ENCODE measurements at places on chromosomes 5 and 9.

- peak; percentile 37 for DNase-seq
Observed at GRCh38 chr9:132672413-132672690, 2.1 kb downstream of the GTF3C4 start.

DNA sequence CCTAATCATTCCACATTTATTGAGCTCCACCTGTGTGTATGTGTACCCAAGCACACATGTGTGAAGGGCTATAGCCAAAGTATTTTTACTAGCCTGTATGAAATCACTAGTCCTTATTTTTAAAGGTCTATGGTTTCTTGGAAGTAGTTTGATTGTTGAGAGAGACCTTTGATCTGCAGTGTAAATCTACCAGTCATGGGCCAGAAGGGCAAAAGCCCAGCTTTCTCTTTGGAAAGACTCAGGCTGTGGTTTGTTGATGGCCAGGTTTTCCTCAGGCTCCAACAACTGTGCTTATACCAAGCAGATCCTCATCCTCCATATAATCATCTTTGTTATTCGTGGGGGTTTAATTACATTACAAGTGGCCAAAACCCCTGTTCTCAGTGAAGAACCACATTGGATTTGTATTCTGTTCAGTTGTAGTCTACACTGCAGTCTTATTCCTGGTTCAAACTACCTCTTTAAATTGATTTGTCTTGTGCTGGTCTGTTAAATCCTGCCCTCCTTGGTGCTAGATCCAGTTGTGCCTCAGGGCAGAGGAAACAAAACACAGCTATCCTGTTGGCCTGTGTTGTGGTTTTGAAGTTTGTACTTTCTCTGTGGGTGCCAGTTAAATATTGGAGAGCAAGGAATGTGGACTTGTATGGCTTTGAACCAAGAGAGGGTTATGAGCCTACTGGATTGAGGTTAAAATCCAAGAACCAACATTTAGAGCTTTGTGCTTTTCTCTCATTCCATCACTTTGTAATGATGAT lies 13.3 kb downstream of the CDC26 start:
- no peak for DNase-seq

GRCh38 chr9:117034866-117035265 lies 347.8 kb downstream of the TRIM32 start:
- peak; percentile 41 for DNase-seq

DNA sequence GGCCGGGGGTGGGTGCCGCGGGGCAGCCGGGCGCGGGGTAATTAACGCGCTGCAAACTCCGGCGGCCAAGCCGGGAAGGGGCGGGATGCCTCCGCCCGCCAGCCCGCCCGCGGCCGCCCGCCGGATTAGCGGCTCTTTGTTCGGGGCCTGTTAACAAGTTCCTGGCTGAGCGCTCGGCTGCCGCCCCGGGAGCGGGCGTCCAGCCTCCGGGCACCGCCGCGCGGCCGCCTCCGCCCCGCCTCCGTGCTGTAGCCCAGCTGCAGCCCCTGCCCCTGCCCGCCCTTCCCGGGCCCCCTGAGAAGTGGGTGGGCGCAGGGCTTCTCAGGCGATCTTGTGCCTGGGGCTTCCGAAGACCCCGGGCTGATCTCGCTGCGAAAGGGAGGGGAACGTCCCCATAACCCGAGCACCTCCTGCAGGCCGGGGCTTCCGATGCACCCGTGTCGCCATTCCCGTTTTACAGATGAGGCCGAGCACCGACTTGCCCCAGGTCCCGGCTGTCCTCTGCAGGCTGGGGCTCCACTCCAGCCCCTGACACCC lies 7.5 kb downstream of the UNC5A start:
- peak; percentile 26 for DNase-seq

- DNase-seq: no peak
Observed at GRCh38 chr5:38234737-38235136, 23.6 kb upstream of the EGFLAM start.

DNA sequence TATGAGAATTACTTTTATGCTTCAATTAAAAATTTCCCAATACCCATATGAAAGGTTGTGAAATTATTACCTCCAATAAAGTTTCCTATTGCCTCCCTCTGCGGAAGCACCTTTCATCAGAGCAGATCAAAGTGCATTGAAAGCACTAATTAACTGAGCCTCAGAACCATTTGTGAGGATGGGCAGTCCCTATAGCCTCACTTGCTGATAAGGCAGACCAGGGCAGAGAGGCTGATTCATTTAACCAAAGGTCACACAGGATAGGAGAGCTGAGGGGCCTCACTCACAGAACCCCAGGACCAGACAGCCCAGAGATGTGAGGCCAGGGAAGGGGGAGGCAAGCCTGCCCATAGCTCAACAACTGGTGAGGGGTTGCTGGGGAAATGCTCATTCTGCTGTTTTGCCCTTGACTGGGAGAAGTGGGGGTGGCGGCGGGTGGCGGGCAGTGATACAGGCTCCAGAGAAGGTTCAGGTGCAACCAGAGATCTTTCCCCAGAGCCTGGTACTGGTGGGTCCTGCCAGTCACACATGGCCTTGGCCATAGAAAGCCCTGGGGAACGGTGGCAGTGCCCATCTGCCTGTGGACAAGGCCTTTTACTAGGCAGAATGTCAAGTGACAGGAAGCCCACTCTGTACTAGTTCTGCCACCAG lies 57.9 kb downstream of the MACROH2A1 start:
- no peak for DNase-seq

DNA sequence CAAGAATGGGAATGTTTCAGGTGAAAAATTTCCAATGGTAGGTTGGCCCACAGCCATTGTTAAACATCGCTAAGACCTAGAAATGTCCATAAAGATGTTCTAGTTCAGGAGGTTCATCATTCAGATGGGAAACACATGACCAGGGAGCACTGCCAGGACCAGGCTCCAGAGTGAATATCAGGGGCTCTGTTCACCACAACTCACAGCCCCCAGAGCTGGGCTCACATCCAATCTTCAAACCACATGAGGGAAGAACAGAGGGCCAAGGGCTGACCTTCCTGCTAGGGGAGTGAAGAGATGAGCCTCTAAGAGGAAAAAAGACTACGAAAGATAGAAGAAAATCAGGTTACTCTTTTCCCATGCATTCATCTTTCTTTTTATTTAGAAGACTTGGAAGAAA lies 205.8 kb downstream of the SEMA5A start:
- no peak for DNase-seq

GRCh38 chr9:3656224-3656623 lies 130.4 kb upstream of the RFX3 start:
- no peak for DNase-seq

GRCh38 chr9:127214421-127215267 lies 49.9 kb upstream of the GARNL3 start:
- peak; percentile 51 for DNase-seq

- no peak for DNase-seq
Observed at GRCh38 chr5:136840601-136841000, 475.3 kb upstream of the TRPC7 start.

GRCh38 chr9:135565141-135565628 lies 3.6 kb downstream of the PAEP start:
- DNase-seq: no peak

GRCh38 chr9:89839952-89840351 lies 235.1 kb downstream of the GADD45G start:
- DNase-seq: peak; percentile 26

- peak; percentile 3 for DNase-seq
Observed at GRCh38 chr9:97895695-97896332, 26.5 kb downstream of the TRMO start.

DNA sequence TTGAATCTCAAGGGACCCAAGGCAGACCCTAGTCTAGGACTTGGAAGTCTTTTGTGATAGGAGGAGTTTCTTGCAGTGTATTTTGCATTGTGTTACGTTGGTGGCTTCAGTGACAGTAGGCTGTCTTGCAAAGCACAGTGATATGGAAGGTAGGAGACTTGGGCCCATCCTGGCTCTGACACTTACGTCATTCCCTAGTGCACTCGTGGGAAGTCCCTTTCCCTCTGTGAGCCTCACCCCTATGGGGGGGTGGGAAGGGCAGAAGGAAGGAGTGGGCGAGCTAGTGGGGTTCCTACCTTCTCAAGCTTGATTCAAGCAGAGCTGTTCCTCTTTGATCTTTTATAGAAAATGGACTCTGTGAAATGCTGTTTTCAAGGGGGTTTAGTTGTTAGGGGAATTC lies 9.2 kb upstream of the TEX53 start:
- no peak for DNase-seq

DNA sequence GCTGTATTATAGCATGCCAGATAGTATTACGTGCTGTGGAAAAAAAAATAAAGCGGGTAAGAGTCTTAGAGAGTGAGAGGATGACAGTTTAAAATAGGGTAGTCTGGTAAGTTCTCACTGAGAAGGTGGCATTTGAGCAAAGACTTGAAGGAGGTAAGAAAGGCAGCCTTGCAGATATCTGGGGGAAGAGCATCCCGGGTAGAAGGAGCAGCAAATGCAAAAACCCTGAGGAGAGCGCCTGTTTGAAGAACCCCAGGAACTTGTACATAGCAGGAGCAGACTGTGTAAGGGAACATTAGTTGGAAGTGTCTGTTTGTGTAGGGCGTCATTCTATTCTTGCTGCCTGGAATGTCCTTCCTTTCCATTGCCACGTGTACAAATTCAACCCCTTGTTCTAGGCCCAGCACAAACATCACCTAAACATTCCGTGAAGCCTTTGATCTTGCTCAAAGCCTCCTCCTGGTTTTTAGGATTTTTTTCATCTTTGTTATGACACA lies 2.6 kb downstream of the AP3S1 start:
- DNase-seq: no peak

DNA sequence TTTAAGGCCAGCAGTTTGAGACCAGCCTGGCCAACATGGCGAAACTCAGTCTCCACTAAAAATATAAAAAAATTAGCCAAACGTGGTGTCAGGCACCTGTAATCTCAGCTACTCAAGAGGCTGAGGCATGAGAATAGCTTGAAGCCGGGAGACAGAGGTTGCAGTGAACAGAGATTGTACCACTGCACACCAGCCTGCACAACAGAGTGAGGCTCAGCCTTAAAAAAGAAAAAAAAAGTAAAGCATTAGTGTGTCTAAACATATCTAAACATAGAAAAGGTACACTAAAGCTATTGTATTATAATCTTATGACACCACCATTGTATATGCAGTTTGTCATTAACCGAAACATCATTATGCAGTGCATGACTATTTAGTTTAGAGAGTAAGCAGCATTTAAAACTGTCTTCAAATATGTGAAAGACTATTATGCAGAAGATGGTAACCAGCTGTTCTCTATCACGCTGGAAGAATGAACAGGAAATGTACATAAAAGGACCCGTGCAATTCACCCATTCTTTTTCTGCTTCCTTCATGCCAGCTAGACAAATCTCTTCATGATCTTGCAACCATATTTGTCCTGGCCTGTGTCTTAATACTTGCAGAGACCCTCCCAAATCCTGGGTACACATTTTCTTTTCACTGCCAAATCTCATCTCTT lies 58.6 kb downstream of the ITGA1 start:
- DNase-seq: peak; percentile 63

DNA sequence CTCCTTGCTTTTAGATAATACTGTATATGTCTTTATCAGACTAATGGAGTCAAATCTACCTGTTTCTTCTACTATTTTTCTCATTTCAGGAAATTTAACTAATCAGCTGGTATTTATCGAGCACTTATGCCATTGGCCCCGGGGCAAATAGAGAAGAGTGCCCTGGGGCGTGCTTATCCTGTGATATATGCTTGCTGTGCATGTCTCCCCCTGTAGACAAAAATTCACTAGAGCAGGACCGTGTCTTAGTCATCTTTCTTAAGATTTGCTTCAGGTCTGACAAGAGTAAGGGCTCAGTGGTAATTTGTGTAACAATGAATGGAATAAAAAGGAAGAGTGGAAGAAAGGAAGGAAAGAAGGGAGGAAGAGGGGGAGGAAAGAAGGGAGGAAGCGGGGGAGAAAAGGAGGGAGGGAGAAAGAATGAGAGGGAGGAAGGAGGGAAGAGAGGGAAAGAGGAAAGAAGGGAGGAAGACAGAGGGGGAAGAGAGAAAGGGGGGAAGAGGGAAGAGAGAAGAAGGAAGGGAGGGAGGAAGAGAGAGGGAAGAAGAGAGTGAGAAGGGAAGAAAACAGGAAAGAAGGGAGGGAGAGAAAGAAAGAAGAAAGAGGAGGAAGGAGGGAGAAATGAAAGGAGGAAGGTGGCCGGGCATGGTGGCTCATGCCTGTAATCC lies 295.7 kb upstream of the PANK3 start:
- peak; percentile 23 for DNase-seq

GRCh38 chr9:113255438-113255837 lies 19.9 kb downstream of the CDC26 start:
- no peak for DNase-seq

GRCh38 chr5:37308793-37309192 lies 59.6 kb upstream of the CPLANE1 start:
- DNase-seq: peak; percentile 24

DNA sequence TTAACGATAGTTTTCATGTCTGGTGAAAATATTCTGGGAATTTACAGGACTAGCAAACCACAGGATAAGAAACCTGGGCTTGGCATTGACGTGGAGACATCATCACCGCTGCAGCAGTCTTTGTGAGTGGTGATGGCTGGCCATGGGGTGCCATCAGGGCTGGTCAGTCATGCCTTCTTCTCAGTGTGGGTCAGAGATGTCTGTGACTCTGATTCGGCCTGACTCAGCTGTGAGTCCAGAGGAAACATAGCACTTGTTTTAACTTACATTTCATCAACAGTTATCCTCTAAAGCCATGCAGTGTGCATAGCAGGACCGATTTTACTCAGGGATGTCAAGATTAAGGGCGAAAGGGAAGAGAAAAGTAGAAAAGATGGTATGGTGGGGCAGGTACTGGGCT lies 33.2 kb upstream of the CYFIP2 start:
- no peak for DNase-seq

DNA sequence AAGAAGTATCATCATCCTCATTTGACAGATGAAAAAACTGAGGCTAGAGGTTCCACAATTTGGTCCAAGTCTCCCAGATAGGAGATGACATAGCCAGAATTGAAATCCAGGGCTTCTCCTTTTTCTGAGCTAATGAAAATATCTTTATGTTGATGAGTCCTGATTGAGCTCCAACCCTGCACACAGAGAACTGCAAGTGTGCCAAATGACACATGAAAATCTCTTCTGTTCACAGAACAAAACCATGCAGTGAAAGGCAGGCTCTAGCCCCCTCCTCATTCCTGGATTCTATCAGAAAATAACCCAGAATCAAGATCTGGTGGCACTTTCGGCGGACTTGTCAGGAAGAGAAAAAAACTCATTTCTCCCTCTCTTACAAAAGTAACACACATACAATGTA lies 124.0 kb downstream of the GLIS3 start:
- no peak for DNase-seq

DNA sequence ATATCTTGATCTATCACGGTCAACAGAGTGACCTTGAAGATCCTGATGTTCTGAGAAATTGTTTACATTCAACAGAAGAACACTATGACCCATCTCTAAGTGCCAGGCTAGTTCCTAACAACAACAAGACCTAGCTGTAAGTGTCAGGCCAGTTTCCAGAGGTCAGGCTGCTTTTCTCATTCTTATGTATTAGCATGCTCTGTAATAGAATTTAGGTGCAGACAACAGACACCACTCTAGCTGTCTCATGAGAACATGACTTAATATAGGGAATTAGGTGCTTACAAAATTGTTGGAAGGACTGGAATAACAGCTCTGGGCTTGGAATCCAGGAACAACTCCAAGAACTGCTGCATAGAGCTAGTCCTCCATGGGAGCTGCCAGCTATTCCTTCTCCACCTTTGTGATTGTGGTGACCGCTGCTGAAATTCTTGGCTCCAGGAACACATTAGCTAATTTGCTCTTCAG lies 138.7 kb downstream of the SNX18 start:
- peak; percentile 51 for DNase-seq

Data from mesenchymal stem cell (in vitro differentiated cells and primary cell).